ENCODE measurements at places on chromosomes 7 and 10. TPM values are rescaled to one million over a fixed set of nuclear protein-coding genes. Genes with fewer than 3 reads are reported as not detected.

DNA sequence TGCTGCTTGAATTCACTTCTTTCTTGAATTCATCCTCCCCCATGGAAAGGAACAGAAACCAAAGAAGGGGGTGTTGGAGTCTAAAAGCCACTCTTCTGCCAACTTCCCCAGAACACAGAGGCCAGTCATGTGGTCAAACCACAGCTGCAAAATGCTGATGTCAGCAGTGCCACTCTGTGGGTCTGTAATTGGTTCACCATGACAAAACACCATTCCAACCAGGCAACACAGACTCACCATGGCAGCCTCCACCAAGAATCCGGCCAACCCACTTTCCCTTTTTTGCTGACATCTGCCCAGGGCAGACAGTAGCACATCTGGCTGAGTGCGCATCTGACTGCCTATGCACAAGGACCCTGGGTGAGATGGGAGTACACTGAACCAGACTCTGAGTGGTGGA, 16.8 kb downstream of the OSBPL3 start:
- DNase-seq, result peak; percentile 23

GRCh38 chr7:79781716-79782115, 328.2 kb upstream of the MAGI2 start:
- no peak for DNase-seq

Gene NANOS1
- total RNA-seq, result 0.11 TPM

Gene TLX1
- total RNA-seq, result not detected

Data from activated T-cell treated with anti-CD3 and anti-CD28 coated beads, Interleukin-2, amount 50 U/mL, for 4 hours (primary cell).